ENCODE measurements at places on chromosomes 2 and 18.

- DNase-seq, result no peak
Observed at GRCh38 chr2:81692566-81692965, 1388.0 kb upstream of the LRRTM1 start.

GRCh38 chr2:42361728-42362283, 789 bp upstream of the COX7A2L start:
- DNase-seq, result no peak

- DNase-seq, result no peak
Observed at GRCh38 chr2:33298233-33298632, 178.2 kb upstream of the RASGRP3 start.

GRCh38 chr18:75874401-75875089, 447.0 kb upstream of the SMIM21 start:
- no peak for DNase-seq

- no peak for DNase-seq
Observed at GRCh38 chr18:74290794-74291471, 830 bp downstream of the CYB5A start.

DNA sequence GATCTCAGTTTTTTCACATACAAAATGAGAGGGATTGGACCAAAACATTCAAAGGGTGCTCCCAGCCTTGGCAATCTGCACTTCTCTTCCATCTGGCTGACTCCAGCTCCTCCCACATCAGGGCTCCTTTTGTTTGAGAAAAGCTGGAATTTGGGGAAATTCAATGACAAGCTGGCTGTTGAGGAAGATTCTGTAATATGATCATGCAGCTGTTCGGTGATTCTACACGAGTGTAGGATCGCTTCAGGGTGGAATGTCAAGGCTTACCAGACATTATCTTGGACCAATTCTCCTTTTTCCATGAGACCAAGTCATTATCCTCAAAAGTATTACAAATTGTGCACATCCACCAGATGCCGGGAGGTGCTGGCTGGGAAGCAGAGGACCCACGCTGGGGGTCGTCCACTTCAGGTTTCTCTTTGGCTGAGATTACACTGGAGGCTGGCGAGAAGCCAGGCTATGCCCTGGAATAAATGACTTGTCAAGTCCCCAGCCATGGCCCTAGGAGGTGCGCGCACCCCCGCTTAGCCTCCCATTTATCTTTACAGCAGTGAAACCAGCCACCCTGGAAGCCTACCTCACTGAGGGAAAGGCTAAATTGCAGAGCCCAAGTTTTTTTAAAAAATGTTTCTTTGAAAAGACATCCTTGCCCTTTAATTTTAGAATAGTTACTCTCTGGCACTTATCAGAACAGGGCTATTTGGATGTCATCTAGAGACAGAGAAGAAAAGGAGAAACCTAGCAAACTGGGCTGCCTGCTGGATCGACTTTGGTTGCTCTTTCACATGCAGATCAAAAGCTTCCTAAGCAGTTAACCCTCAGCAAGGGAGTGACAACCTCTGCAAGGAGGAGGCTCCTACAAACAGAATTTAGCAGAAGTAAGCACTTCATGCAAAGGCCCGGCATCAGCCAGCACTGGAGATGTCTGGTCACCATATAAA, 42.5 kb upstream of the LCLAT1 start:
- DNase-seq, result no peak
